ENCODE measurements at places on chromosomes 13 and 19.

- no peak for DNase-seq
Measured at GRCh38 chr13:27496006-27496405, 45.6 kb upstream of the MTIF3 start.

DNA sequence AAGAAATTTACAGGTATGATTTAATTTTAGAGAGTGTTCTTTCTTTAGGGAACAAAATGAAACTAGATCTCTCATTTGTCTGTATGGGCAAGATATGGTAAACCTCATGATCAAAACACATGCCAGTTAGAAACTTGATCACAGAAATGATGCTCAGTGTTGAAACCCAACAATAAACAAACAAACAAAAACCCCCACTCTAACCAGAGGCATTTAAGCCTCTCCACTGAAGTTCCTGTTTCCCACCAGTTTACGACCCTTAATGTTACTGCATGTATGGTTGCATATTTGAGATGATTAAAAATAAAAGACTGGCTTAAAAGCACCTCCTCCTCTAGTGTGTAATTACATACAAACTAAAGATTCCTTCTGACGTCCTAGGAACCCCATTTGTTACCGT, 293.3 kb upstream of the MAB21L1 start:
- DNase-seq, result no peak

GRCh38 chr19:30630289-30631032, 258.3 kb downstream of the ZNF536 start:
- no peak for DNase-seq

DNA sequence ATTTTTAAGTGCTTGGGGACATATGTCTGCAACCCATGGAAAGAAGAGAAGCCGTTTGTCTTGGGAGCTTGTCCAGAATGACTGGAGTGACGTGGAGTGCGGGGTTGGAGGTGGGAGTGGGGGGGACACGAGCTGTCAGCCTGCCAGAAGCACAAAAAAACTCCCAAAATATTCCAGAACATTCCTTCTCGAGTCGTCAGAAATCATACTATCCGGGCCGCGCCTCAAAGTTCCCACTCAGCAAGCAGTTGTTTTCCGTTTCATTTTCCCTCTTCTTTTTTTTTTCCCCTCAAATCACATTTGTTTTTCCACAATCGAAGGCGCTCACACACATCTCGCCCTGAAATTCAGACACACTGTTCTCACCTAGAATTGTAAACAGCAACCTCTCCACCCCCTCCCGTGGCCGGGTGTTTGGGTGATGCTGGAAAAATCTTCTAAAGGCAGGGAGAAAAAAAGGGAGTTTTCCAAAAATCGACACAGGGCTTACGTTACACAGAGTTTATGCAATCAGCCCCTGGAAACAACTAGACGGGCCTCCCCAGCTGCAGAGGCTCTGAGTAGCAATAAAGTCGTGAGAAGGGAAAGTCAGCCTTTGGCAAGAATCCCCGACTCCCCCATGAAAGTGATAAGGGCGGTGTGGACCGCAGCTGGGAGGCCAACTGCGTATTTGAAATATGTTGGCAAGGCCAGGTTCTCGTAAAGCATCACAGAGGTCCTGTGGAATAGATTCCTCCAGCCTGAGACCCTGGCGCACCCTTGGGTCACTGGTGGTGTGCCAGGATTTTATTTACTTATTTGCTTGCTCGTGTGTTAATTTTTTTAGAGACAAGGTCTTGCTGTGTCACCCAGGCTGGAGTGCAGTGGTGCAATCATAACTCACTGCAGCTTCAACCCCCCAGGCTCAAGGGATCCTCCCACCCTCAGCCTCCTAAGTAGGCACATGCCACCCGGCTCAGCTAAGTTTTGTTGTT, 31.2 kb upstream of the KLF2 start:
- DNase-seq, result no peak

- no peak for DNase-seq
Measured at GRCh38 chr19:15124572-15125231, 17.5 kb downstream of the SYDE1 start.

GRCh38 chr13:107254392-107254791, 686.5 kb upstream of the ARGLU1 start:
- DNase-seq, result no peak

DNA sequence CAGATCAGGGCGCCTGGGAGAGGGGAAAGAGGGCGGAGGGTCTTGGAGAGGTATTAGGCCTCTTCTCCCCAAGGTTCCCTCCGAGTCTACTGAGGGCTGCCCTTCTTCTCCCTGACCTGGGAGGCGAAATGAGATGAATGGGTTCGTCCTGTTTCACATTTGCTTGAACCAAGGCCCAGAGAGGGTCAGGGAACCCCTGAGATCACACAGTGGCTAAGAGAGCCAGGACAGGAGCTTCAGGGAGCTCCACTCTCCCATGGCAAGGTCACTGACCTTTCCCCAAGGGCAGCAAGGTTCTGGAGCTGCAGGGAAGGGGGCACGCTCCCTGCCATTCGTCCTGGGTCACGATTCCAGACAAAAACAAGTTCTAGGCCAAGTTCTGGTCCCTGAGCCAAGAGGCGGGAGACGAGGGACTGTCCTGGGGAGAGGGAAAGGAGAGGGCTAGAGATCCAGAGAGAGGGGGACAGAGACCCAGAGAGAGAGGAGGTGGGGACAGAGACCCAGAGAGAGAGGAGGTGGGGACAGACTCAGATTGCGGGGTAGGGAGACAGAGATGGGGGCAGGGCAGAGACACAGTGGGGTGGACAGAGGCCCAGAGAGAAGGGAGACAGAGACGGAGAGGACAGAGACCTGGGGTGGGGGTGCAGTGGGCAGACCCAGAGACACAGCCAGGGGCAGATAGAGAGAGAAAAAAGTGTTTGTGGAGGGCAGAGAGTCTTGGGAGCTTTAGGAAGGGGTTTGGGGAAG, 541 bp downstream of the ASPDH start:
- no peak for DNase-seq

DNA sequence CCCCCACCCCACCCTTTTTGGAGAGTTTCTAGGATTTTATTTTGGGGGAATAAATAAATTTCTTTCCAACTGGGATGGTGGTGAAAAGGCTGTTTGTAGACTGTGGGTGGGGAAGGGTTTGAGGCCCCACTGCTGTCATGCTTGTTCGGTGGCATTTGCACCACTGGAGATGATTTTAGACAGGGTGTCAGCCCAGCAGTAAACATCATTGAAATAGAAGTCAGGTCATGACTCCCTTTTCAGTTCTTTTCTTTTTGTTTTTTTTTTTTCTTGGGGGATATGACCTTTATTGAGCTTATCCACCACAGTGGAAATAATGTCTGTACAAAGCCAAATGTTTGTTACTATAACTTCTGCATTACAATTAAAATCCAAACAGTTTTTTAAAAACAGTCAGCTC, 14.1 kb downstream of the UBAC2 start:
- DNase-seq, result no peak

DNA sequence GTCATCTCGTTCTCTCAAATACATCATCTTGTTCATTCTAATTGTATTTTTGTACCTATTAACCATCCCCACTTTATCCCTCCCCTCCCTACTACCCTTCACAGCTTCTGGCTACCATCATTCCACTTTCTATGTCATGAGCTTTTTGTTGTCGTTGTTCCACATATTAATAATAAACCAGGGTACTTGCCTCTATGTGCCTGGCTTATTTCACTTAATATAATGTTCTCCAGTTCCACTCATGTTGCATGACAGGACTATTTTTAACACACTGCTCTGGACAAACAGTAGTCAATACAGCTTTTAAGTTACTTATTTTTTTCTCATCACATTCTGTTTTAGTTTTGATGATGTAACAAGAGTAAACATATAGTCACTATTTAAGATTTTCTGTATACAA, 872.3 kb downstream of the SLITRK1 start:
- DNase-seq, result no peak

GRCh38 chr13:101487438-101487830, 35.0 kb downstream of the ITGBL1 start:
- no peak for DNase-seq

DNA sequence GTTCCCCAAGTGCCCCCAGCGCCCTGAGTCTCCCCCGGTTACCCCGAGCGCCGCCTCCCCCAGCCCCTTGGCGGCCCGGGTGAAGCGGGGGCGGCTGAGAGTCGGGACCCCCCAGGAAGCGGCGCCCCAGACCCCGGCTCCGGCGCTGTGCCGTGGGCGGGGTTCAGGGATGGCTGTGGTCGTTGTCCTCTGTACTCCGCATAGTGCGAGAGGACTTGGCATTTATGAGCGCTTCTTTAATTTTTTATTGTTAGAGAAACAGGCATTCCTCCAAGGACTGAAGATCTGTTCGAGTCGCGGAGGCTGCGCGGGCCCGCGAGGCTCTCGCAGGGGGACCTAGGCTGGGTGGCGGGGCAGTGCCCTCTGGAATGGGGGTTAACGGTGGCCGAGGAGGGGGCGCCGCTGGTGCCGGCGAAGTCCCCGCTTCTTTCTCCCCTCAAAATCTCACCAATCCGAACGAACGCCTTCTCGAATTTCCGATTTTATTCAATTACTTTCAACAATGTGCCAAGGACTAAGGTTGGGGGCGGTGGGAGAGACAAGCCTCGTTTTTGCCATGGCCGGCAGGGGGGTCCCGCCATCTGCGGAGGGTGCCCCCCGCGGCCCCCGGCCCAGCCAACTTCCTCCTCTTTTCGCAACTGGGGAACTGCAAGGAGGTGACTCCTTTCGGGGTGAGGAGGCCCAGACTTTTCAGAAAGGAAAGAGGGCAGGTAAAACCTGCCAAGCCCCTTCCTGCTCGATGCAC, 596 bp upstream of the GJB2 start:
- DNase-seq, result no peak

- no peak for DNase-seq
Measured at GRCh38 chr19:55465460-55466240, 1.1 kb upstream of the C19orf85 start.

GRCh38 chr19:10316229-10317044, 622 bp upstream of the FDX2 start:
- DNase-seq, result no peak

- no peak for DNase-seq
Measured at GRCh38 chr19:18594824-18595373, 6.3 kb downstream of the REX1BD start.

DNA sequence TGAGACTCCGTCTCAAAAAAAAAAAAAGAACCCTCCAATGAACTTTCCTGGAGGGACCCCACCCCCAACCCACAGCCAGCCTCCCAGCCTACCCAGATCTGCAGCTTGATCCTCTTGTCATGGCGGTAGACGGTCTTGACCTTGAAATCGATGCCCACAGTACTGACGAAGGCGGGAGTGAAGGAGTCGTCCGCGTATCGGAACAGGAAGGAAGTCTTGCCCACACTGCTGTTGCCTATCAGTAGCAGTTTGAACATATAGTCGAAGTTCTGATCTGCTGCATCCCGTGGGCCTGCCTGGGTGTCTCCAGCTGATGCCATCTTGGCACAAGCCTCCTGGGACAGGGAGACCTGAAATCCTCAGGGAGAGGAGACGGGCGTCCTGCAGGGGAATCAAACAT, 2.4 kb downstream of the RAB3D start:
- no peak for DNase-seq

GRCh38 chr19:1452802-1453524, 3.0 kb downstream of the APC2 start:
- no peak for DNase-seq

- DNase-seq, result no peak
Measured at GRCh38 chr13:56900549-56901279, 240.0 kb upstream of the PRR20A start.

GRCh38 chr13:98134901-98135300, 8.0 kb upstream of the FARP1 start:
- no peak for DNase-seq

Measured in SK-N-MC (cell line).